Effector memory CD4-positive, alpha-beta T cell (primary cell): ENCODE measurements at places on chromosomes 11 and 22.

GRCh38 chr11:45107029-45107428 lies 39.4 kb upstream of the PRDM11 start:
- no peak overlapping the region for H3K4me3 ChIP-seq
- no peak for DNase-seq
- no peak overlapping the region for H3K27ac ChIP-seq
- H3K27me3 ChIP-seq: no peaks in the 10 kb centered on the region
- H3K36me3 ChIP-seq: no peaks in the 10 kb centered on the region
- H3K4me1 ChIP-seq: peaks cover 8% of the 10 kb centered on the region

DNA sequence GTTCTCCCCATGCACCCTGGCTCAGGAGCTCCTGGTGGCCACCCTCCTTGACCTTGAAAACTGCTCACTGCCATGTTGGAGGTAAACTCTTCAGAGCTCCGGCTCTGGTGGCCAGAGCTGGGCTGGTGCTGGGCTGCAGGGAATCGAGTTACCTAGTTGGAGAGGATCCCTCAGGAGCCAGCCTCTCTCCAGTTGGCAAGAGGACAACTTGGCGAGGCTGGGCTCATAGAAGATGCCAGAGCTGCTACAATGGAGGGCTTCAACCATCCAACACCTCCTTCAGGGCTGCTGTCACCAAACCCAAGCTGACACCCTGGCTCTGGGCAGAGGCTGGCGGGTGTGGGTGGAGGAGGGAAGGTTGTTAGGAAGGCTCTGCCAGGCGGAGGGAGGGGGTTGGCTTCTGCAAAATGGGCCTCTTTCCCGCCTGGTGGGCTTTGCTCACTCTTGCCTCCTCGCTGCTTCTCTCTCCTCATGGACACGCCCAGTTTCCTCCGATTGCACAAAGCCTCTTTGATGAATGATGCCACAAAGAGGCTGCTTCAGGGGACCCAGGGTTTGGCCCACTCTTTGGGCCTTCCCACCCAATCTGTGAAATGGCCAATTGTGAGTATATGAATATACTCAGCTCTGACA lies 53.1 kb downstream of the THAP12 start:
- no peak for DNase-seq
- no peaks in the 10 kb centered on the region for H3K27me3 ChIP-seq
- no peak overlapping the region for H3K27ac ChIP-seq
- no peak overlapping the region for H3K4me3 ChIP-seq

GRCh38 chr11:12483604-12484003 lies 106.2 kb downstream of the PARVA start:
- no peak overlapping the region for H3K27ac ChIP-seq
- H3K4me1 ChIP-seq: no peaks in the 10 kb centered on the region
- H3K27me3 ChIP-seq: no peaks in the 10 kb centered on the region
- no peak for DNase-seq
- H3K36me3 ChIP-seq: no peaks in the 10 kb centered on the region
- no peak overlapping the region for H3K4me3 ChIP-seq

GRCh38 chr11:100719362-100719761 lies 32.3 kb downstream of the ARHGAP42 start:
- no peak for DNase-seq

DNA sequence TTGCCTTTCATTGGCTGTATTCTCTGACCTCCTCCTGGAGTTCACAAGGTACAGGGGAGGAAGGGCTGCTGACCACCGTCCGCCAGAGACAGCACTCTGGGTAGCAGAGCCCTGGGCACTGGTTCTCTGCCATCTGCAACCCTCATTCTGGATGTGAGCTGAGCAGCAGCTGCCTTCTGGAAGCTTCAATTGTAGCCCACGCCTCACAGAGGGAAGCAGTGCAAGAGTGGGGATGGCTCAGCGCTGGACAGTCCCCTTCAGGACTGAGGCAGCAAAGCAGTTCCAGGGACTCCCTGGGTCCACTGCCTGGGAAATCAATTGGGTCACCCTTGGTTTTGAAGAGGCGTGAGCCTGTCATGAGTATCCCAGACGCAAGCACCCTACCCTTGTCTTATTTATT lies 346.2 kb downstream of the CADM1 start:
- H3K36me3 ChIP-seq: no peaks in the 10 kb centered on the region
- no peaks in the 10 kb centered on the region for H3K4me1 ChIP-seq
- H3K27me3 ChIP-seq: no peaks in the 10 kb centered on the region
- H3K4me3 ChIP-seq: no peak overlapping the region
- no peak for DNase-seq

DNA sequence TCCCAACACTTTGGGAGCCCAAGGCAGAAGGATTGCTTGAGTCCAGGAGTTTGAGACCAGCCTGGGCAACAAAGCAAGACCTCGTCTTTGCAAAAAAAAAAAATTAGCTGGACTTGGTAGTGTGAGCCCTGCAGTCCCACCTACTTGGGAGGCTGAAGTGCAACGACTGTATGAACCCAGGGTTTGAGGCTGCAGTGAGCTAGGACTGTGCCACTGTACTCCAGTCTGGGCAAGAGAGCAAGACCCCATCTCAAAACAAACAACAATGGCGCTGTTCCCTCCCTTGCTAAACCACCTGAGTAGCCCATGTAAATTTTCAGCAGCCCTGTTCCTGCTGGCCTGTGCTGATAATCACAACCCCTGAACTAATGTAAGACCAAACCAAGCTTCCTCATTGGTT lies 3.1 kb downstream of the LAMTOR1 start:
- H3K27me3 ChIP-seq: no peaks in the 10 kb centered on the region
- DNase-seq: no peak
- peaks cover 32% of the 10 kb centered on the region for H3K36me3 ChIP-seq

GRCh38 chr11:115716080-115716479 lies 211.9 kb upstream of the CADM1 start:
- no peak overlapping the region for H3K27ac ChIP-seq
- no peaks in the 10 kb centered on the region for H3K36me3 ChIP-seq
- no peaks in the 10 kb centered on the region for H3K4me1 ChIP-seq
- DNase-seq: no peak
- H3K4me3 ChIP-seq: no peak overlapping the region

DNA sequence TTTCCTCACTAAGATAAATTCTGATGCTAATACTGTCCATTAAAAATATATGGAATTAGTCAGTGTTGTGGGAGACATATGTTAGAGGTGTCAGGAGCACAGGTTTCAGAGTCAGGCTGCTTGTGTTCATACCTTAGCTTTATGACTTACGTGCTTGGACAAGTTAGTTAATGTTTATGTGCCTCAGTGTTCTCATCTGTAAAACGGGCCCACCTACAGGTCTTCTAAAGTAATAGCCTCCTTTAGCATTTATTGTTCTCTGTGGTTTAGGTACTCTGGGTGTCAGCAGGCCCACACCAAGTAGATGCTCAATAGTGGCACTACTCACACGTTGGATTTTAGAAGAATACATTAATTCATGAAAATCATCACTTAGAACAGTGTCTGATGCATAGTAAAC lies 308.7 kb upstream of the ZC3H12C start:
- no peaks in the 10 kb centered on the region for H3K27me3 ChIP-seq
- no peak for DNase-seq
- no peak overlapping the region for H3K4me3 ChIP-seq

GRCh38 chr22:29476116-29476515 lies 3.9 kb upstream of the NEFH start:
- H3K27ac ChIP-seq: no peak overlapping the region
- peaks cover 4% of the 10 kb centered on the region for H3K4me1 ChIP-seq
- H3K36me3 ChIP-seq: no peaks in the 10 kb centered on the region

- no peak overlapping the region for H3K4me3 ChIP-seq
- no peaks in the 10 kb centered on the region for H3K36me3 ChIP-seq
- no peak for DNase-seq
- H3K27me3 ChIP-seq: no peaks in the 10 kb centered on the region
- H3K27ac ChIP-seq: no peak overlapping the region
- H3K4me1 ChIP-seq: no peaks in the 10 kb centered on the region
Measured at GRCh38 chr22:27438271-27438980, 363.1 kb downstream of the MN1 start.

- no peaks in the 10 kb centered on the region for H3K27me3 ChIP-seq
- no peak overlapping the region for H3K27ac ChIP-seq
- no peak for DNase-seq
- H3K4me3 ChIP-seq: no peak overlapping the region
- H3K4me1 ChIP-seq: no peaks in the 10 kb centered on the region
Measured at GRCh38 chr11:31059529-31059928, 310.0 kb downstream of the DCDC1 start.

GRCh38 chr11:24295360-24295759 lies 201.5 kb upstream of the LUZP2 start:
- no peaks in the 10 kb centered on the region for H3K27me3 ChIP-seq
- H3K4me3 ChIP-seq: no peak overlapping the region
- H3K4me1 ChIP-seq: no peaks in the 10 kb centered on the region
- H3K36me3 ChIP-seq: no peaks in the 10 kb centered on the region
